GM03348 (cell line): ENCODE measurements at places on chromosomes 1 and 21.

DNA sequence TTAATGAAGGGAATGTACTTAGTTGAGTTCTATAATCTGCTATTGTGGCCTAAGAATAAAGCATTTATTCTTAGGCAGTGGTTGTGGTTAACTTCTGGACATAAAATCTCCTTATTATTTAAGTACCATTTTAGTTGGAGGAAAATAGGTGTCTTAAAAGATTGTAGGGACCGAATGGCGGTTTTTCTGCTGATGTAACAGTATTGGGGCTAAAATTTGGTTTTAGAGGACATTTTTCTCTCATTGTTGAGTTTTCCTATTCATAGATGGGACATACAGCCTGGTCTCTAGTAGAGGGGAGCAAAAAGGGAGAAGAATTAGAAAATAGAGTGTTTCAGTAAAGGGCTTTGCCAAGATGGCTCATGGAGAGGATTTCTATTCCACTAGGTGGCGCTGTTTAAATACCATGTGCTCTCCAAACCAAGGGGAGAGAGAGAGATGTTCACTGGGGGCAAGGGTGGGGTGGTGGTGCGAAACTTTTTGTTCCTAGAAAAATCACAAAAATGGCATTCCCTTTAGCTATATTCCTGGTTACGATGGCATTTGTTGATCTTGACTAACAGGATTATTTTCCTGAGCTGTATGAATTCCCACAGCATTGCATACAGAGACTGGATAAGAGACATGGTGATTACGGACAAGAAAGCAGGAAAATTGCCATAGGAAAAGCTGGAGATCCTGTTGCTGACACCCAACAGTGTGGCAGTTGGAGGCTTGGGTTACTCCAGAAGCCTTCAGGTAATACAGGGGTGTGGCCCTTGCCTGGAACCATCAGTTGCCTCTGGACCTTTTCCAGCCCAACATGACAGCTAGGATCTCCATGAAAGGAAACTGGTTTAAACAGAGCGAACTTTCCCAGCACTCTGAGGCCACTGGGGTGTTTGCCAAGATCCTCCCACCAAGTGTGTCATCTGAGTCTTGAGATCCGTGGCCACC, 18.2 kb upstream of the FCGR2A start:
- DNase-seq, result peak; percentile 74

DNA sequence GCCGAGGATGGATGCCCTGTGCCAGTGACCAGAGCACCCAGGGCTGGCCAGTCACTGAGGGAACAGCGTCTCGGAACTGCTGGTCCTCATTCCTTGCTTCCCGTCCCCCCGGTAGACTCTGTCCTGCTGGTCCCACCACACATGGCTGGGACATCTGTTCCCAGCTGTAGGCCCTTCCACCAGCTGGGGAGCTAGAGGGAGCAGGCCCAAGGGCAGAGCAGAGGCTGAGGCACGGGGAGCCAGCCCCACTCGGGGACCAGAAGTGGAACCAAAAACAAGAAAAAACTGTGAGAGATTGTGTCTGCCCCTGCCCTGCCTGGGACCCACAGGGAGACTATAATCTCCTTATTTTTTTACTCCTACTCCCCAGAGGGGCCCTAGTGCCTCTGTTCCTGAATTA, 23.8 kb downstream of the ATP8B2 start:
- no peak for DNase-seq

DNA sequence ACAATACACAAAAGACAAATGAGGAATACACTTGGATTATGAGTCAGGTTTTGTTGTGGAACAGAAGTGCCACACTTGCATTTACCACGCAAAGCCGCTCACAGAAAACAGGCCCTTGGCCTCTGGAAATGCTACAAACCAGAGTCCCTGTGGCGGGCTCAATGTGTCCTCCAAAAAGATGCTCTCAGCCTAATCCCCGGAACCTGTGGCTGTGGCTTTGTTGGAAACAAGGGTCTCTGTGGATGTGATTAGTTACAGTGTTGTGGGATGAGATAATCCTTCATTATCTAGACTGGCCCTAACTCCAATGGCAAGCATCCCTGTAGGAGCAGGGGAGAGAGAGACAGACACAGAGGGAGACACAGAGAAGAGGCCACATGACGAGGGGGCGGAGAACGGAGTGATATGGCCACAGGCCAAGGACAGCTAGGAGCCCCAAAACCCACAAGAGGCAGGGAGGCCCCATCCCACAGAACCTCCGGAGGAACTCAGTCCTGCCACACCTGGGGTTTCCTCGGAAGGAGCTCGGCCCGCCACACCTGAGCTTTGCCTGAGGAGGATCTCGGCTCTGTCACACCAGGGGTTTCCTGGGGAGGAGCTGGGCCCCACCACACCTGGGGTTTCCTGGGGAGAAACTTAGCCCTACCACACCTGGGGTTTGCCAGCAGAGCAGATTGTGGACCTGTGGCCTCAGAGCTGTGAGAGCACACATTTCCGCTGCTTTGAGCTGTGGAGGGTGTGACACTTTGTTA, 55.4 kb downstream of the NPHP4 start:
- DNase-seq, result no peak

GRCh38 chr1:223179786-223180185, 36.7 kb upstream of the TLR5 start:
- DNase-seq, result no peak

DNA sequence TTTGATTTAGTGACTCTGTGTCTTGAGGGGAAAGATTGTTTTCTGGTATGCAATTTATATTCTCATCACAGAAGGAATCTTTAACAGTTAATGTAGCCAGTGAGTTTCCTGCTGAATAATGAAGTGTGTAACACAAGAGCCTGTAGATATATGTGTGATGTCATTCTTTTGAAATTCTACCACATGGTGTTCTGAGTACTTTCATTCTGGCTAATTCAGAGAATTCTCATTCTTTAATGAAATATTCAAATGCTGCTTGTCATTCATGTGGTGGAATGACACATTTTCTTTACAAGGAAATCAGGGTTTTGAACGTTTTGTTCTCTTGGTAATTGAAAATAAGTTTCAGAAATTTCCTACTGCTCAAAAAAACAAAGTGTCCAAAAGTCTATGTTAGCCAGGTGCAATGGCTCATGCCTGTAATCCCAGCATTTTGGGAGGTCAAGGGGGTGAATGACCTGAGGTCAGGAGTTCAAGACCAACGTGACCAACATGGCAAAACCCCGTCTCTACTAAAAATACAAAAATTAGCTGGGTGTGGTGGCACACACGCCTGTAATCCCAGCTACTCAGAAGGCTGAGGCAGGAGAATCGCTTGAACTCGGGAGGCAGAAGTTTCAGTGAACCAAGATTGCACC, 79.6 kb downstream of the MAP3K21 start:
- DNase-seq, result no peak

DNA sequence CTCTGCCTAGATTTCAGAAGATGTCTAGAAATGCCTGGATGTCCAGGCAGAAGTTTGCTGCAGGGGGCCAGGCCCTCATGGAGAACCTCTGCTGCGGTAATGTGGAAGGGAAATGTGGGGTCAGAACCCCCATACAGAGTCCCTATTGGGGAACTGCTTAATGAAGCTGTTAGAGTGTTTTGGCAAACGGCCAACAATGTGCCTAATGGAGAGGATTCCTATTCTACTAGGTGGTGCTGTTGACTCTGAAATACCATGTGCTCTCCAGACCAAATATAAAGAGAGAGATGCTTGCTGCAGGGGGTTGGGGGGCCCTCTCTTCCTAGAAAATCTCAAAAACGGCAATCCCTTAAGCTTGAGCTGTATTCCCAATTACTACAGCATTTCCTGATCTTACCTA, 57.1 kb upstream of the DR1 start:
- peak; percentile 5 for DNase-seq

GRCh38 chr1:15848929-15849774, 1.6 kb downstream of the SPEN start:
- DNase-seq, result peak; percentile 53

GRCh38 chr1:98205291-98206017, 284.6 kb upstream of the DPYD start:
- DNase-seq, result no peak

- peak; percentile 87 for DNase-seq
These were observed 570 bp upstream of the PEX10 start for GRCh38 chr1:2412773-2413494.

- DNase-seq, result no peak
These were observed 15.0 kb downstream of the NES start for GRCh38 chr1:156662005-156662799.

DNA sequence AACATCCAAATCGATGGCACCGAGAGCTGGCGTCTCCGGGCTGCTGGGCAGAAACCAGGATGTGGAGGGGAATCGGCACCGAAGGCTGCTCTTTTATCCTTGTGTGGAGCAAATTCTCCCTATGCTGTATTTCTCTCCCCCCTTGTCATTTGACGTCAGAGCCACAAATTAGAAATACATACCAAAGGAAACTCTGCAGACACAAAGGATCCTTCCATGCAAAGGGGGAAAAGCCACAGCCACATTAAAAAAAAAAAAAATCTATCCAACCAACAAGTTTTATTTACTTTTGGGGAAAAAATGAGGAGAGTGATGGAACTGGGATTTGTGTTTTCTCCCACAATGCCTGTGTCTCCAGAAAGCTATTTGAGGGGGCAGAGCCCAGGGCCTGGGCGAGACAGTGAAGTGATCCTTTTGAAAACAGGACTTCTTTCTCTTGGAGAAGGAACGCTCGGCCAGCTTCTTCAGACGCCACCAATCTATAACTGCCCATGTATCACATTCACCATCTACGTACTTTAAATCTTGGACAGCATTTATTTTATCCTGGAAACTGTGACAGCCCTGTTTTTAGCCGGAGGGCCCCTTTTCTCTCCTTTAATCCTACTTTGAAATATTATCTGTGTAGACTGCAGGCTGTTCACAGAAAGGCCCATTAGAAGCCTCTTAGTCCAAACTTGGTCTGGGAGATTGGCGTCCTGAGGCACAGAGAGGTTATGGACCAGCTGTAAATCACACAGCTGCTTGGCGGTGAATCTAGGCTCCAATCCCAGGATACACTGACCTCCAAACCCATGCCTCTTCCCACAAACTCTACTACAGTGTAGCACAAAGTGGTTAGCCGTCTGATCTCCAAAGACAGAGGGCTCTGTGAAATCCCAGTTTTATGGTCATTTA, 4.5 kb downstream of the KANK4 start:
- no peak for DNase-seq

GRCh38 chr1:161481624-161482392, 23.4 kb upstream of the FCGR2A start:
- no peak for DNase-seq

DNA sequence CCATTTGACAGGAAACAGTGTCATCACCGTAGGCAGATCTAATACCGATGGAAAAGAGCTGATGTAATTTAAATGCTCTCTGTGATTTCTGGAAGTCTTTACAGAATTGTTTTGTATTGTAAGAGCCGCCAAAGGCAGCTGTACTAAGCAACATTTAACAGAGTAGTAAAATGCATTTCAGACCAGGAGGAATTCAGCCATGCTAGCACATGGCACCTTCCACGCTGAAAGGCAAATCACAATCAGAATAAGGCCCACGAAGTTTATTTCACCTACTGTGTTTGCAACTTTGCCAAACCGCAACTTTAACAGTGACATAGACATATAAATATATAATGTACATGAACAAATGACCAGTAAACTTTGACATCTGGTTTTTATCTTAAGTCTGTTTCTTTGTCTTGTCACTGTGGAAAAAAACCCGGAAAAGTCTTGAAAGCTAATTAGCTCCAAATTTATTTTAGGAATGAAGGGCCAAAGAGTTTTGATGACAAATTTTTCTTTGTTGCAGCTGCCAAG, 26.1 kb upstream of the DISC1 start:
- DNase-seq, result peak; percentile 20

- no peak for DNase-seq
These were observed 80.3 kb downstream of the SDCCAG8 start for GRCh38 chr1:243336163-243336562.

- no peak for DNase-seq
These were observed 84.5 kb upstream of the C1orf21 start for GRCh38 chr1:184302346-184302745.

DNA sequence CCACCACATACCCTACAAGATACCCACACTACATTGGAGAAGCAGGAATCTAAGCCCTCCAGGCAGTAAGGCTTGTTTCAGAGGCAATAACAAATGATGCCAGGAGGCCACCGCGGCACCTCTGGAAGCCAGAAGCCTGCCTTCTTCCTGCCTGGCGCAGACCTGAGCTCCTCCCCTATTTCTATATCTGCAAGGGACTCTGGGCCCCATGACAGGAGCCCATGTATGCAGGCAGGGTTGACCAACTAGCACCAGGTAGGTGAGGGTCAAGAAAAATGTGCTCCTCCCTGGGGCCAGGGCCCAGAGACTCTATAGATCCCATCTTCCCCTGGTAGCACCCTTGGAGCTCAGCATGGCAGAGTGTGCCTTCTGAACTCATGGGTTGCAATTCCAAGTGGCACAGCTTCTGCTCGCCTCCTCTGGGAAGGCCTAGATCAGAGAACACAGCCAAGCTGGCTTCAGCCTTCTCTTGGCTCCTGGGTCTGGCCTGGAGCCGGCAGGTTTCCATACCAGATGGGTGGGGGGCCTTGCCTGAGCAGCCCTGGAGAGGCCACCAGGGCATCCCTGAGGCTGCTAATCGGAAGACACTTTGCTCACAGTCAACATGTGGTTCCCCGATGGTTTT, 85.1 kb downstream of the STUM start:
- no peak for DNase-seq

- no peak for DNase-seq
These were observed 69.5 kb downstream of the MAN1C1 start for GRCh38 chr1:25685938-25686665.

GRCh38 chr1:36464605-36465393, 615 bp upstream of the MRPS15 start:
- no peak for DNase-seq

- no peak for DNase-seq
These were observed 3.9 kb upstream of the WNT2B start for GRCh38 chr1:112504661-112505399.

DNA sequence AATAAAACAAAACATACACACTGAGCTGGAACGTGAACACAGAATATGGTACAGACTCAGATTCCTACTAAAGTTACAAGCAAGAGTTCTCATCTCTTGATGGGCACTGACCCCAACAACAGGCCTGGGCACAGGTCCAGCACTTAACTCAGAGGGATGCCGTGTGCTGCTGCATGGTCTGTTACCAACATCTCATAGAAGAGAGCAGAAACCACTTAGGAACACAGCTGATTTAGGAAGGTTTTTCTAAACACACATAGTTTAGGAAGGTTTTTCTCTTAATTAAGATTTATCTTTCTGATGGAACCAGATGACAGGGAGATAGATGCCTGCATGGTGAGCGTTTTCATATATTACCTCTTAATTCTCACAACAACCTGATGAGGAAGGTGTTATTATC, 1.5 kb downstream of the GCLM start:
- peak; percentile 43 for DNase-seq

DNA sequence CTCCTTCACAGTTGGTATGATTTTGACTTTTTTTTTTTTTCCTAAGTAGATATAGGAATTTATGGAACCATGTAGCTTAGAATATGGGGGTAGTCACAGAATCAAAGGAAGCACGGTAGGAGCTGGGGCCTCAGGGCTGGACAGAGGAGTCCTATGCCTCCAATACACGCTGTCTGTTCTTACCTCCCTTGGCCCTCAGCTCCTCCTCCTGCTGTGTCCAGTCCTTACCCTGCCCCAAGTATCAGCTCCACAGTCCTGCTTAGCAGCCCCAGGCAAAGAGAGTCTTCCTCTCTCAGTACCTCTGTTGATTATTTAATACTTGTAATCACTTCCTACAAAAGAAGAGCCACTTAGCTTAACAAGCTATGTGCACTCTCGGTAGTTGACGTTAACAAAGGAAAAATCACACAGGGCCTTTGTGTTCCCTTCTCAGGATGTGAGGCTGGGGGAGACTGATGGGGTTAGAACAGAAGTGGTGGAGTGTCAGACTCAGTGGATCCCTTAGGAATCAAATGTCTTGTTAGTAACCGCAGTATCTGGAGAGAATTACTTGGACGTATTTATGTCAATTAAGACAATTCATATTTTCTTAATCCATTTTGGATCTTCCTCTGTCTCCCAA, 292.3 kb downstream of the HHAT start:
- DNase-seq, result no peak
